DMS153 (cell line): ENCODE measurements at places on chromosomes 4 and X.

GRCh38 chr4:17504081-17504480, 7.8 kb downstream of the QDPR start:
- no peak for DNase-seq

GRCh38 chrX:107619885-107620322, 8.4 kb upstream of the PRPS1 start:
- no peak for DNase-seq

GRCh38 chr4:110553197-110553596, 69.7 kb downstream of the PITX2 start:
- no peak for DNase-seq

GRCh38 chrX:67718926-67719325, 175.1 kb downstream of the AR start:
- DNase-seq: no peak

- DNase-seq: no peak
These were observed 116.4 kb upstream of the NKX1-1 start for GRCh38 chr4:1522606-1523005.

DNA sequence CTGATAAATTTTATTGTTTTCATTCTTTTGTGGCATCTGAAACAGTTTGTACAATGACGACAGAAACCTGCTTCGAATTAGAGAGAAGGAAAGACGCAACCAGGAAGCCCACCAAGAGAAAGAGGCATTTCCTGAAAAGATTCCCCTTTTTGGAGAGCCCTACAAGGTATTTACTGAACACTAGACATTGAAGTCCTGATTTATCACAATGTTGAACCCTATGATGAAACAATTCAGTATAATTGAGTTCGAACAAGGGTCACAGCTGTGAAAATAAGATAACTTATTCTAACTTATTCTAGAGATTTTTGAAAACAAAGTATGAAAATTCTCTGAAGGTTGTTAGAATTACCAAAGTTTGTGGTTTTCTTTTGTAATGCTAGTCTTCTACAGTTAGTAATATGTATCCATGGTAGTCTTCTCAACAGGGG, 111.3 kb downstream of the AFF1 start:
- DNase-seq: no peak
